ENCODE measurements at places on chromosomes 3 and 15.

DNA sequence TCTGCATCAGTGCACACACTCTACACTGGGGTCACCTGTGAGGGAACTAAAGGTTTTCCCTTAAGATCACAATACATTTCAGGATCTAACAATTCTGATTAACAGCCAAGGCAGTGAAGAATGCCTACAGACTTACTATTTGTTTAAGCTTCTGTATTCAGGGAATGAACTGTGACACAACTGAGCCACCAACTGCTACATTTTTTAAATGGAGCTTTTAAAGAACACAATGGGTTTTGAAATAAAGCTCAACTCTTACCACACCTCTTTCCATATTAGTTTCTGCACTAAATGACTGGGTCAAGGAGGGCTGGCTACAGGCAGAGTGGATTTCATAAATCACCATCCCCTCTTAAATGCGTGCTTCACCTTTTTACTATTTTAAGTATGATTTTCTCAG lies 100.2 kb downstream of the TMCC1 start:
- DNase-seq: no peak

DNA sequence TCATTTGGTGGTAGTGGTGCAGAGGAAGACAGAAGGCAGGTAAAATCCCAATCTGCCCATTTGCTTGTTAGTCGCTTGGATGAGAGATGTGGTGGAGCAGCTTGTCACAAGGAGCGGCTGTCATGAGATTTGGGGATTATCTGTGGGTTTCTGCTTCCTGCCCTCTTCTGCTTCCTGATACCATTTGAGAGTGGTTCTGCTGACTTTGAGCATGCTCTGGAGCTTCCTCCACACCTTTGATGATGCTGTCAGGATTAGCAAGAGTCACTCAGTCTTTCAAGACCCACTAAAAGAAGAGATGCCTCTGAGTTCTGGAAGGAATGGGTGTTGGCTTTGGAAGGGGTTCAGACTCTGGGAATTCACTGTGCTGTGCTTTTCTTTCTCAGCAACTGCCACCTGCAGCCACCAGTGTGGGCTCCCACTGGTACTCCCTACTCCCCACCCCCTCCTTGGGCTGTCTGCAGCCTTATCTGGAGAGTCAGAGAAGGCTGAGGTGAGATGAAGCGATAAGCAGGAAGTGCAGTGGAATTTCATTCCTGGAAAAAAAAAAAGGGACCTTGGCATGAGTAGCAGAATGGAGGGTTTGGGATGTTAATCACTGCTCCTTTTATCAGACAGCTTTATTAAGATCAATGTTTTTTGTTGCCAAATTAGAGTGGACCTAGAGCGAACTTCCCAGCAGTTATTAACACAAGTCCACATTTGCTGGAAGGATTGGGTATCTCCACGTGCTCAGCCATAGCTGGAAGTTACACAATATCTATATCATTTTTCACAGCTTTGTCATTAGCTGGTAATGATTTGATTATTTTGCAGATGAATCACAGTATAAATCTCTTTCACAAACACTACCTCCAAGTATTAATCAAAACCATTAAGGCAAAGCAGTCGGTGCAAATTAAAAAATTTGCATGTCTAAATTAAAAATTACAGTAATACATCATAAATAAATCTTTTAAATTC lies 233.0 kb upstream of the SATB1 start:
- no peak for DNase-seq

GRCh38 chr3:186099178-186099577 lies 9.7 kb downstream of the ETV5 start:
- DNase-seq: no peak

- DNase-seq: no peak
These were observed 53.7 kb upstream of the GYG1 start for GRCh38 chr3:148937467-148938255.

DNA sequence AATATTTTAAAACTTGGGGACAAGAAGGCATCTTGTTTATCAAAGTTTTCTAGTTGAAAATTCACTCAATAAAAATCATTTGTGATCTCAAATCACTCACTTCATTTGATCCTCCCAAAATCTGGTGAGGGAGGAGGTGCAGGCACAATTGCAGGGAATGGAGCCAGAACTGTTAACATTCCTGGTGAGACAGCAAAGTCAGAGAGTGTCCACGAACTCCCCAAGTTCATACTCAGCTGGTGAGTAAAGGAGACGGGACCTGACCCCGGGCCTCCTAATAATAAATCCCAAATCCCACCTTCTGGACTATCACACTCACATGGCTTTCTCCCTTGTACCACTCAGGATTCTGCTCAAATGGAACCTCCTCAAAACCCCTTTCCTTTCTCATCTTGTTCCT lies 252.3 kb upstream of the LRTM1 start:
- no peak for DNase-seq

- no peak for DNase-seq
These were observed 3.1 kb downstream of the APBA2 start for GRCh38 chr15:28888900-28889299.

DNA sequence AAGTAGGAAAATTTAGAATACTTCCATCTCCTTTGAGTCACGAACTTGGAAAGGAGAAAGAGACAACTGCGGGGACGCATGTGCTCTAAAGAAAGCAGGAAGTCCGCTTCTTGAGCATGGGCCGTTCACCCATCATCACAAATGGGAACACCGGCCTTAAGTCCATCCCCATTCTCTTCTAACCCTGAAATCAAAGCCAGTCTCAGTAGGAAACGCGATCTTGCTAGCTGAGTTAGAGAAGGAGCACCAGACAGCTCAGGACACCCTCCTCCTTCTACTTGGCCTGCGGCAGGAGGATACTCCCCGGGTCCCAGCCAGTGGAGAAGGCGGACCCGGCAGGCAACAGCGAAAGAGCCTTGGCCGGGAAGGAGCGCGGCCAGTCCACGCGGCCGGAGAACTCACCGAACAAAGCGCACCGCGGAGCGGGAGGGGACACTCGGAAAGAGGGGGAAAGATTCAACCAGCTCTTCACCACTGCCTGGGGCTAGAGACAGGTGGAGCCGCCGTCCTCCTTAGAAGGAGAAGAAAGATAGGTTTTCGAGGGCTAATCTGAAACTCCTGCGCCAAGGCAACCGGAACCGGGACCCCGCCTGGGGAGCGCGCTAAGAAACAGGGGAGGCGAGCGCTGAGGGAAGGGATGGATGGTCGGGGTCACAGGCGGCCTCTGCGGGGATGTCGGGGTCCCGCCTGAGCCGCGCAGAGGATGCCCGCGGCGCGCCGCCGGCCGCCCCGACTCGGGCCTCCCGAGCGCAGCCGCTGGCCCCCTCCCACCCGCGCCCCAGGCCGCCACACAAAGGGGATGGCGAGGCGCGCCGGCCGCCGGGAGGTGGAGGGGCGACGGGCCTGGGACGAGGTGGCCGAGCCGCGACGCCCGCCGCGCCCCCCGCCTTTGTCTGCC lies 818 bp downstream of the SLC4A7 start:
- peak; percentile 43 for DNase-seq

DNA sequence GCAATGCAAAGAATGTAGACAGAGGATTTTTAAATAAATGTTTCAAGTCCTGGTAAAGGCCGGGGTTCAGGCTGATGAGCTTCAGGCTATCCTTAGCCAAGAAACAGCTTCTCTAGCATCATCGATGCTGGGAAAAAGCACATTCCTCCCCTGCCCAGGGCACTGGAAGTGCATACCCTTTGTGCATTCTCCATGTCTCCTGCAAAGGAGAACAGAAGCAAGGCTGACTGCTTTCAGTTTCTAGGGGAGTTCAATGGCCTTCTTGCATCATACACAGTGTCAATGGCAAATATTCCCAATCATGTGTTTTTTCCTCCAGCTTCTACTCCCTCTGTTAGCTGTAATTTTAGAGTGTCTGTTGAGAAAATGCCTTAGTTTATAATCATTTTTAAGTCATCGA lies 59.9 kb downstream of the GPR176 start:
- no peak for DNase-seq

- DNase-seq: no peak
These were observed 681.0 kb downstream of the DIPK2A start for GRCh38 chr3:144652573-144652972.

- no peak for DNase-seq
These were observed 32.9 kb upstream of the TICRR start for GRCh38 chr15:89542369-89542768.

DNA sequence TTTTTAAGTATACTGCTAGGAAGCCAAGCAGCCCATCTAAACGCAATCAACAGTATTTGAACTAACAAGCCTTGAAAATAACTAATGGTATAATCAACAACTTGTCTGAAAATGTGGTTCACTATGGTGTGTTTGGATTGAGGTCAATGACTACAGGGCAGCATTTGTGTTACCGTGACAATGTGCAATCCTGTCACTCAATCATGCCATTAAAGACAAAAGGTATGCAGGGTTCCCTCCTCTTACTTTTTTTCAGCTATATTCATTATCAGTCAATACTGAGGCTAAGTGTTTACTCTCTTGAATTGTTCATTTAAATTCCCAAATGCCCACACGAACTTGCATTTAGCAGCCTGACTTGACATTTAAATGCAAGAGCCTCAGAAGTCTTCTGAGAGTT lies 1099.3 kb upstream of the EPHA6 start:
- DNase-seq: no peak

DNA sequence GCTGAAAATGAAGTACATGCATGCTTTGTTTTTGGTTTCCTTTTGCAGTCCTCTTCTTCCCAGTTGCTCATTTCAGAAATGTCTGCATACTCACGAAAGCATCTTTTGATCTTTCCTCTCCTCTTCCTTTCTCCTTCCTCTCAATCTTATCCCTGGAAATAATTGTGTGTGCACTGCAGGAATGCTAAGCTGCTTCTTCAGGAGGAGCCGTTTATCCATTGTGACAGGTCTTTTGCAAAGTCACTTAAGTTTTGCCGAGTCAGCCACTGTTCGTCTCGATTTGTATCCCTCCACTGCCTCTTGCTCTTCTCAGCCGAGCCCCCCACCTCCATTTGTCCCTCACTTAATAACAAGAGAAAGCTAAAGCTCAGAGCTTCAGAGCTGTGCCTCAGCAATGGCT lies 597.6 kb downstream of the AGBL1 start:
- no peak for DNase-seq

DNA sequence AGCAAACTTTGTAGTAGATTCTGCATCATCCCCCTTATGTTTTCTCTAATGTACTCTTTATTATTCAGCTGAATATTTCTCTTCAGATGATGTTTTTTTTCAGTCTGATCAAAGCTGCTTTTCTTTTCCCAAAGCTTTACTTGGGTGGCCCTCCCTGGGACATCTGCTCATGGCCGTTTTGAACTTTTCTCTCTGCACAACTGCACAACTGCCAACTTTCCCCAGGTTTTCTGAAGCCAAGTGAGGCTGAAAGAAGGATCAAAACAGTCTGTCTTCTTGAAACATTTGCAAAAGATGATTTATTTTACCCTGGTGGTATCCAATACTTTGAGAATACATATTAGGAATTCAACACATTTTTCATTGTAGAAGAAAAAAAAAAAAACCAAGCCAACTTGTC lies 43.0 kb downstream of the GASK1A start:
- DNase-seq: no peak

DNA sequence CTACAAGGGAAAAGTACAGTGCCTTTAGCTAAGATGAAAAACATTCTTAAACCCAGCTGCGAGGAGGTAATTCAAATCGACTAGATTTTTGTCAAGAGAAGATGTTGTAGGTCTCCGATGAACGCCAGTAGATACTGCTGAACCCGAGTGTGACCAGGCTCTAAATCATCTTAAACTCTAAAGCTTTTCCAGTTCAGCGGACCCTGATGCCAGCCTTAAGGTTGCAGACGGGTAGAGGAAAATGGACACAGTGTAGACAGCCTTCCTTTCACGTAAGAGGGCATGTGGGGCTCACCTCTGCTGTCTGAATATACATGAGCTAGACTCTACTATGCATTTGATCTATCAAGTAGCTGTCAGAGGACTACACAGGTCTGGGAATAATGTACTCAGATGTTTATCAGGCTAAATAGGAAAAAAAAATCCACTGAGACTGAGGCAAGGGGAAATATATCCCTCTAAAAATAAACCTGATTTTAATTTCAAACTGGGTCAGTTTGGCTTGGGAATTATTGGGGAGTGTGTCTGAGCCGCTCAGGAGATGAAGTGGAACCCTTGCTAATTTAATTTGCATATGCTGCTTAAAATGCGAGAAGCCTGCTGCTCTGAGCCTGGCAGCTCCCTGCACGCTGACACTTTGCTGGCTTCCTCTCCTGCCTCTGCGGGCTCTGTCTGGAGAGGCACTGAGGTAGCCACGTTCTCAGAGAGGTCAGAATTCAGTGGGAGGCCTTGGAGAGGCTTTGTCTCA lies 151.9 kb downstream of the CADPS start:
- no peak for DNase-seq

DNA sequence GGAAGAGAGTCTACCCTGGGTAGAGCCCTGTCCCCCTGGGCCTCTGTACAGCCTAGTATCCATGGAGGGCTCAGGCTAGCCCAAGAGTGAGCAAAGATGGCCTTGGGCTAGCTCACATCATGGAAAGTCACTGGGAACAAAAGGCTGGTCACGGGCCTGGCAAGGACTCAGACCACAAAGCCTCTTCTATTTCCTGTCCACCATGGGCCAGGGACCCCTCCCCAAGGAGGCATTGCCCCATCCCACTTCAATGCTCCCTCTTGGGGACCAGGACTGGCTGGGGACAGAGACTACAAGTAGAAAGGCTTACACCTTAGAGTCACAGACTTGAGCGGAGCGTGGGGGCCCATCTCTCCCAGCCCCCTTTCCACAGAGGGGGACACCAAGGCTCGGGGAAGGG lies 16.9 kb downstream of the DUSP7 start:
- DNase-seq: no peak

GRCh38 chr3:12287727-12288181 lies 1.1 kb upstream of the PPARG start:
- DNase-seq: peak; percentile 8

GRCh38 chr3:36332139-36332538 lies 48.2 kb upstream of the STAC start:
- no peak for DNase-seq

GRCh38 chr3:101809178-101810021 lies 30.4 kb downstream of the NXPE3 start:
- DNase-seq: peak; percentile 42

DNA sequence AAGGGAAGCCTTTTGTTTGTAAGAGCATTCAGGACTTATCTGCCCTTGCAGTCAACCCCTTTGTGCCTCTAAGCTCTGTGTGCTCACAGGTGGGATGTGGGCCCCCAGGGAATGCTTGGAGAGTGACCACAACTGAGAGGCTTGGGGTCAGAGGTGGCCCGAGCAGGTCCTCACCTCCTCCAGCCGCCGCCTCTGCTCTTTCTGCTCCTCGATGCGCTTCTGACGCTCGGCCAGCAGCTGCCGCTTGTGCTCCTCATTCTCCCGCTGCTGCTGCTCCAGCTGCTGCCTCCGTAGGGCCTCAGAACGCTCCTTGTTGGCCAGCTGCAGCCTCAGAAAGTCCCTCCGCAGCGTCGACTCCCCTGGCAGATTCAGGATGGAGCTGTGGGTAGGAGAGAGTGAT lies 130.8 kb upstream of the SLC2A2 start:
- DNase-seq: no peak

- DNase-seq: peak; percentile 14
These were observed 9.0 kb downstream of the TOP2B start for GRCh38 chr3:25655659-25656058.

DNA sequence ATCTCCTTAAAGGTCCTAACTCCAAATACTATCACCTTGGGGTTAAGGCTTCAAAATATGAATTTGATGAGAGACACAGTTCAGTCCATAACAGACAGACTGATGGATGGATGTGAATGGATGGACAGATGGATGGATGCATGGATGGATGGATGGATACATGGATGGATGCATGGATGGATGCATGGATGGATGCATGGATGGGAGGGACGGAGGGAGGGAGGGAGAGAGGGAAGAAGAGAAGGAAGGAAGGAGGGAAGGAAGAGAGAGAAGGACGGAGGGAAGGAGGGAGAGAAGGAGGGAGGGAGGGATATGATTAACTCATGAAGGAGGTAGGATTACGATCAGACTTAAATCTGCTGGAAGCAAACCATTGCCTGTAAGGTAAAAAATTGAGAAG lies 192.4 kb downstream of the LRRN1 start:
- DNase-seq: no peak
